RKO (cell line): ENCODE measurements at places on chromosomes 1 and 21.

GRCh38 chr1:24400065-24400464, 13.5 kb downstream of the STPG1 start:
- DNase-seq = no peak

DNA sequence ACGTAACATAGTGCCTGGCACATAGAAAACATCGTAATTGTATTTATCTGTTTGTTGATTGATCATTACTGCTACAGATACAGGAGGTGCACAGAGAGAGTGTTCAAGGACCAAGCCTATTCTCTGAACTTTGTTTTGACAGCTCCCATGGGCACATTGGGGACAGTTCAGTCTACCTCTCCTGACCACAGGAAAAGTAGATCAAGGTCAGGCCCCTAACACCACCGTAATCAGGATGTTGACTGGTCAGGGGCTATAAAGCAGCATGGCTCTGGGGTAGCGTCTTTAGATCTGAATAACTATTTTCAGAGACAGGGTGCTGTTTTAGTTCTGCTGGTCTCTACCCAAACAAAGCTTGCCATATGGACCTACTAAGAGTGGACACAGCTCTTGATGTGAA, 223.1 kb upstream of the IRF2BP2 start:
- no peak for DNase-seq

GRCh38 chr1:25145775-25146393, 86.4 kb downstream of the SYF2 start:
- DNase-seq = no peak

- no peak for DNase-seq
Observed at GRCh38 chr1:28560886-28561285, 8.0 kb downstream of the TRNAU1AP start.

GRCh38 chr1:42165511-42166210, 1.1 kb upstream of the GUCA2A start:
- DNase-seq = no peak

DNA sequence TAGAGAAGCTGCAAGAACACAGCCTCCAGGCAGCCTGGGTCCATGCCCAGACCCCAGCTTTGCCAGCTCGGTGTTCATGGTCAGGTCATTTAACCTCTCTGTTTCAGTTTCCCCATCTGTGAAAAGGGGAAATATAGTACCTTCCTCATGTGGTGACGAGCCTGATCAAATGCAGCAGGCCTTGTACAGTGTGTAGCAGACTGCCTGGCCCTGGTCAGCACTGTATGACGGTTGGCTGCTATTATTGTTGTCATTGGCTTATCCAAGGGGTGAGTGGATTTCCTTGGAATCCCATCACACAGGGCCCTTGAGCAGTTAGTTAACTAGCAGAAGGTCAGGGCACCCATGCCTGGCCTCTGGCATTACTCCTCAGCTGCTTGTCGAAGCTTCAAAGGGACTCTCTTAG, 6.6 kb upstream of the TMEM51 start:
- no peak for DNase-seq

GRCh38 chr1:160993544-160994193, 27.3 kb downstream of the F11R start:
- peak; percentile 57 for DNase-seq

DNA sequence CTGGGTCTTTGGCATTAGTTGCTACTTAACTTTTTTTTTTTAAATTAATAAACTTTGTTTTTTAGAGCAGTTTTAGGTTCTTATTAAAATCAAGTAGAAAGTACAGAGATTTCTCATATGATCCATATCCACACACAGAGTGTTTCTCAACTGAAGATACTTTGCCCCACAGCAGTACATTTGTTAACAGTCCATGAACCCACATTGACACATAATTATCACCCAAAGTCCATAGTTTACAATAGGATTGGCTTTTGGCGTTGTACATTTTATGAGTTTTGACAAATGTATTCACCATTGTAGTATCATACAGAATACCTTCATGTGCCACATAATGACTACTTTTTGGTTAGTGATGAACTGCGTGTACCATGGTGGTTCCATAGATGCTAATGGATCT, 106.8 kb downstream of the ADGRL2 start:
- no peak for DNase-seq

- DNase-seq = no peak
Observed at GRCh38 chr1:30327370-30328099, 395.9 kb downstream of the MATN1 start.

- DNase-seq = no peak
Observed at GRCh38 chr1:198491596-198491995, 48.9 kb downstream of the ATP6V1G3 start.

DNA sequence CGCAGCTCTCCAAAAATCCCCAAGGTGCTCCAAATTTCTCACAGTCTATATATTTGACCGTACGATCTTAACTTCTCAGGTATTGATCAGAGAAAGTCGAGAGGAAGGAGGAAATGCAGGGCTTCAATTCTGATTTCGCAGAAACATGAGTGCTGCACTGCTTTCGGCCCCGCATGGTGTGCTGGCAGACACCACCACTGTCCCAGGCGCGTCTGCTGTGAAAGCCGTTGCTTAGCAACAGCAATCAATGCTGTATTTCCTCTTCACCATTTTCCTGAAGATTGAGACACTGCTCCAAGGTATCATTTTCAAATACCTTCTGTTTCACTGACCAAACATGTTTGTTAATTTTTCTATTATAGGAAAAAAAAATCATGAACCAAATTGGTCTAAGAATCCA, 296.3 kb downstream of the SMYD3 start:
- no peak for DNase-seq

GRCh38 chr1:209421978-209422680, 161.4 kb upstream of the CAMK1G start:
- no peak for DNase-seq

- DNase-seq = no peak
Observed at GRCh38 chr1:164670026-164670425, 111.0 kb downstream of the PBX1 start.

DNA sequence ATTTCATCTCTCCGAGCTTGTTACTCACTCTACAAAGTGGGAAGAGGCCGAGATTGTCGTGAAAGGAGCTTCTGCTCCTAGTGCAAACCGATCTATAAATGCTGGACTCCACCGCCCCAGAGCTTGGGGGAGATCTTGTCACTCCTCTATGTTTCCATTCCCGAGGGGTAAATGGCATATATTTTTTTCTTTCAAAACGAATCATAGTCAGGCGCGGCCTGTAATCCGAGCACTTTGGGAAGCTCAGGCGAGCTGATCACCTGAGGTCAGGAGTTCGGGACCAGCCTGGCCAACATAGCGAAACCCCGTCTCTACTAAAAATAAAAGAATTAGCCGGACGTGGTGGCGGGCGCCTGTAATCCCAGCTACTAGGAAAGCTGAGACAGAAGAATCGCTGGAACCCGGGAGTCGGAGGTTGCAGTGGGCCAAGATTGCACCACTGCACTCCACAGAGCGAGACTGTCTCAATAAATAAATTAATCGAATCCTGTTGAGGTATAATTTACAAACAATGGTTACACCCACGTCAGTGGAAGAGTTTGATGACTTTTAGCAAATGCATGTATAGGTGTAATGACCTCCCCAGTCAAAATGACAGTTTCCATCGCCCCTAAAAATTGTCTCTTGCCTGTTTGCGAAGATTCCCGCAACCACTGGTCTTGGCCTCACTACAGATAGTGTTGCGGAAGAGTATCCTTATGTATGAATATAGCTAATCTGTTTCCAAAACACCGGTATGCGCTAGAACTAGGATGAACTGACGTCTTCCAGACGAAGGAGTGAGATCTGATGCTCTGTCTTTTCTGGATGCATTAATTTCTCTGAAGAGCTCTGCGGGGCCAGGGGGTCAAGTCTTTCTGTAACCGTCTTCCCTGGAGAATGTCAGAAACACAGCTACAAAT, 840 bp upstream of the HEATR1 start:
- DNase-seq = no peak

GRCh38 chr1:186996816-186997215, 168.1 kb downstream of the PLA2G4A start:
- DNase-seq = no peak

GRCh38 chr1:178692564-178693327, 32.3 kb upstream of the RALGPS2 start:
- no peak for DNase-seq

DNA sequence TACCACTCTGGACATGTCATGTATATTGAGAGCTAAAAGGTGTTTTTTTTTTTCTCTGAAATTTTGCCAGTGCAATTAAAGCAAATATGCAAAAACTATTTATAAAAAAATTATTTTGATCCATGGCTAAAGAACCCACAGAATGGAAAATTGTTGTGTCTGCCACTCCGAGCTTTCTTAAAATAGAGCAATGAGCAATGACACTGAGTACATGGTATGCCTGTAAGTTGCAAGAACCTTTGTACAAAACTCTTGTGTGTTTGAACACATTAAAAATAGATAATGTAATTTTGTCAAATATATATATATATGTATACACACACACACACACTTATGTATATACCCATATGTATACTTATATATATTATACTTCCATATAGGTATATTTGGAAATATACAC, 1530.9 kb upstream of the B3GALT2 start:
- no peak for DNase-seq

GRCh38 chr21:42496839-42497202, 797 bp upstream of the RSPH1 start:
- peak; percentile 27 for DNase-seq

DNA sequence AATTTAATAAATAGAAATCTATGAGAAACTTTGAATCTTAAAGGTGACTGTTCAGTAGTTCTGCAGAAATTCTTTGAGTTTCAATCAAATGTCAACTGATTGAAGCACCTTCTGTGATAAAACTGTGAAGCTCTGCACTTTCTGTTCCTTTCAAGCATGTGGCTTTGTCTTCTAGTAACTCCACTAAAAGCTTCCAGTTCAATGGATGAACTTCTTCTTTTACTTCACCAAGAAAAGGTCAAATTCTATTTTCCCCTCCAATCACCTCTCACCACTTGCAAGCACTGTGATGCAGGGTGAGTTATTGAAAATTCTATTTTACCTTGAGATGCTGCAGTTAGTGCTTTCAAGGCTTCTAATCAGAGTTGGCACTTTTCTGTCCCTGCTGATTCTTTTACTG, 515.3 kb upstream of the B3GALT2 start:
- DNase-seq = no peak

DNA sequence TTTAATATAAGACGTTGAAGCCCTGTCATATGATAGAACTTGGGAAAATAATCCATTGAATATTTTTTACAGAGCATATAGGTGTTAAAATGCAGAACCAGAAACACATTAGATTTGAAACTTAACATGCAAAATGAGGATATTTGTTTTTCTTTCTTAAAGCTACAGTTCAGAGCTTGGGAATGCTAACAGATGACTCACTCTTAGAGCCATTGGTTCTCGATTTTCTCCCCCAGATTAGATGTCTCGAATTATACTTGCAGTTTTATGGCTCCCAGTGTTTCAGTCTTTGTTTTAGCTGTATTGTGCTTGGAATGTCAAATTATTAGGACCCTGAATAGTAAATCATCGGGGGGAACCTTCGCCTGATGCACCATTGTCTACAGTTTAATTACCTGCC, 575.7 kb upstream of the ZP4 start:
- no peak for DNase-seq

DNA sequence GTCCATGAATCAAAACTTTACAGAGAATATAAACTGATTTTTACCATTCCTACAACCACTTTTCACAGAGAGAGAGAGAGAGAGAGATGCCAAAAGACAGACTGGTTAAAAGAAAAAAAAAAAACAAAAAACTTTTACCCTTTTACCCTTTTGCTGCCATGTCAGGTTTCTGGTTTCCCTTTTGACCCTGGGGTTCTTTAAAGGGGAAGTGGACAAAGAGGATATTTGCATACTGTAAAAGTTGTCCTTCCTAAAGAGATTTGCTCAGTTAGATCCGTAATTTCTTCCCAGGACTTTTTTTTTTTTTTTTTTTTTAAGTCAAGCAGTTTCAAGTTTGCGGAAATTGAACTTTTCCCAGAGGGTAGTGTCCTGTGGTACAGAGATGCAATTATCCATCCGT, 287.8 kb upstream of the RGS18 start:
- no peak for DNase-seq

DNA sequence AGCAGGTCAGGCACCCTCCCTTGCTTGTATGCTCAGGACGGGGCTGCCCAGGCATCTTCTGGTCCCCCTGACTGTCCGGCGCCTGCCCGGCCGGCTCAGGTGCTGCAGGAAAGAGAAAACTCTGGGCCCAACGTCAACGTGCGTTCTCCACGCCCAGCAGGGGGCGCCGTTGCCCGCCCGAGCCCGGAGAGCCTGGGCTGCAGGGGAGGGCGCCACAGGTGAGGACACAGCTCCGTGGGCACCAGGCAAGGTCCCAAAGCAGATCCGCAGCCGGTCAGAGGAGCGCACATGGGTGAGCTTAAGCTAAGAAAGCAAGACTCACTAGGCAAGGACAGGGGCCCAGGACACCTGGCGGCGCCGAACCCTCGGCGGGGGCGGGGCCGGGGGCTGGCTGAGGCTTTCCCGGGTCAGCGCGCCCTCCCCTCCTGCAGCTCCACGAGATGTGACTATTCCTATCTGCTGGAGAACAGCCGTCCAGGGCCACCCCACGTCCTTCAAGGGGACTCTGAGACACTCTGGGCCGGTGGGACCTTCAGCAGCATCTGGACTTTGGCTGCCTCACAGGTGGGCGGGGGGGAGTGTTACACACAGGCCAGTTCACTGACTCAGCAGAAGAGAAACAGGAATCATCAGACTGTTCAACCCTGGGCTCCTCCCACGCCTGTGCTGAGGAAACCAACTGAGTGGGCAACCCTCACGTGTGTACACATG, 29.3 kb downstream of the KRTAP10-1 start:
- DNase-seq = peak; percentile 29

DNA sequence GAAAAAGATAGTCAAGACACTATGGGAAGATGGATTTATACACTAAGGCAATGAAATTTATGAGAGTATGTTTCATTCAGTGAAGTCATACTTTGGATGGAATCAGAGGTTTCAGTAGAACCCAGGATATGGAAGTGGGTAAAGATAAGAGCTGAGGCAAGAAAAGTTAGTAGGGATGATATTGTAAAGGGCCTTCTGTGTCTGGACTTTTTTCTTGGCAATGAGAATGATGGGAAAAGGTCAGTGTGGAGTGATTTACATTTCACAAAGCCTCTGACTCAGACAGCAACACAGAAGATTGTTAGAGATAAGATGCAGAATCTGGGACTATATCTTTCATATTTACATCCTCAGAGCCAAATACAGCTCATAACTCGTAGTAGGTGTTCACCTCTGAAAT, 32.1 kb downstream of the SH3BGR start:
- DNase-seq = no peak

DNA sequence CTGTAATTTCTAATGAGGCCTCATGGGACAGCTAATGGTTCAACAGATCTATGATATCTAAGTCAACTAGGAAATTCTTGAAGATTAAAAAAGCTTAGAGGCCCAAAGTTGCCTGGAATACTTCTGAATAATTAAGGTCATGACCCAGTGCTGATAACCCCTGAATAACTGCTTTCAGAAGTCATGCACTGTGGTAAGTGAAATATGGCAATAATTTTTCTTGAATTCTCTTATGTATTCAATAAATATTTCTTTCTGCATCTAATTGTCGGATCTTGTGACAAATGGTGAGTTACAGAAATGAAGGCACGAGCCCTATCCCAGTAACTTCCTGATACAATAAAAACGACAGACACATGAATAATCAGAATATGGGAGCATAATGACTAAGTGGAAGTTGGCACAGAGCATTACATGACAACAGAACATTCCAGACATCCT, 219.3 kb upstream of the GREM2 start:
- DNase-seq = peak; percentile 26
